Activated CD4-positive, alpha-beta T cell treated with anti-CD3 and anti-CD28 coated beads, Interleukin-2, amount 10 ng/mL, durations not matched to agents 7 days and 5 days (primary cell): ENCODE measurements at places on chromosomes 6 and 20. TPM values are rescaled to one million over a fixed set of nuclear protein-coding genes. Genes with fewer than 3 reads are reported as not detected.

DNA sequence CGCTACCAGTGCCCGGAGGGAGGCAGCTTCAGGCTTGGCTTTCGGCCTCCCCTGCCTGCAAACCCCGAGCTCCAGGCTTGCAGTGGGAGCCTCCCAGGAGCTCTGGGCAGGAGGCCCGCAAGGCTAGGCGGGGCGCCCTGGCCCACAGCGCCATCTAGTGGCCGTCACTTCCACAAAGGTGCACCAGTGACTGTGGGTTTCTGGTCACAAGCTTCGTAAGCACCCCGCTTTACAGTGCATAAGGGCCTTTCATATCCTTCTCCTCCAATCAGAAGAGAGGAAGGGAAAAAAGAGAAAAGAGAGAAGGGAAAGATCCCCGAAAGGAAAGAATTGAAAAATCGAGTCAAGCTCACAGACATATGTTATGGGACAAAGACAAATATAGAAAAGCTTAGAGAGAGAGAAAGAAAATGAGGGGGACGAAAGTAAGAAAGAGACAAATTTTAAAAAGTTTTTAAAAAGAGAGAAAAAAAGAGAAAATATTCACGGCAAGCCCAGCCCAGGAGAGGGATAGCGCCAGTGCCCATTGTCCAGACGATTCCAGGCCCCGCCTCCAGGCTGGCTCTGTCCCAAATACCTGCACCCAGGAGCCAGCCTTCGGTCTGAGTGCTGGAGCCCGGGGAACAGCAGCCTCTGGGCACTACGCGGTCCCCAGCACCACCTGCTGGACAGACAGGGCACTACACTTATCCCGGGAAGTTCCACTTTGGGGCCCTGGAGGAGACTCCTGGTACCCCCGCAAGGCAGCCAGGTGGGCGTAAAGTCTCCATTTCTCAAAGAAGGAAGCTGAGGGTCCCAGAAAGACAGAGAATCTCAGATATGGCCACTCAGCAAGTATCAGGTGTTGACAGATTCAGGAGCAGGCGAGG, 207.1 kb downstream of the PREX1 start:
- DNase-seq = peak; percentile 78

TMEM151B gene
- not detected for total RNA-seq

DNA sequence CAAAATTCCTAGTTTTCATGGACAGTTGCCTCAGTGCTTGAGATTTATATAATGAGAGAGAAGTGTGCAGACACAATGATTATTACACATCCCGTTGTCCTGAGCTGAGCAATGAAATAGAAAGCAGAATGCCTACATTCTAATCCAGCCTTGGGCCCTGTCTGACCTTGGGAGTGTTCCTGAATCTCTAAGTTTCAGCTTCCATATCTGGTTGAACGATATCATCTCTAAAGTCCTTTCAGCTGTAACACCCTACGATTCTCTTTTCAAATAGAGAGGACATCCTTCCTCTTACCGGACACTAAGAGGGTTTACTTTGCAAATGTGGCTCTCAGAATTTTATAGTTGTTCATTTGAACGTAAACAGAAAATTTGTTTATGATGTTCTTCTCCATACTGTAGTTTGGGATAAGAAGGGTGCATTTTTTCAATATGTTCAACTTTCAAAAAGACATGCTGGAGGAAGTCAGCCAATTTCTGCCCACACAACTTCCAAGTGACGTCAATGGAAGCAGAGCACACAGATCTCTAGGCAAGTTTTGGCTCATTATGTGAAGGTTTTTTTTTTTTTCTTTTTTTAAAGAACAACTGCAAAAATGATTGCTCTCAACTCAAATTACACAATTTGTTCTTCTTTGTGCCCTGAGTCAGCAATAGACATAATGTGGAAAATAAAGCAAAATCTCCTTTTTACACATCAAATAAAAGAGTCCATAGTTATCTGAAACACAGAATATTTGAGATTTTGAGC, 50.4 kb downstream of the PDE7B start:
- DNase-seq = no peak

DNA sequence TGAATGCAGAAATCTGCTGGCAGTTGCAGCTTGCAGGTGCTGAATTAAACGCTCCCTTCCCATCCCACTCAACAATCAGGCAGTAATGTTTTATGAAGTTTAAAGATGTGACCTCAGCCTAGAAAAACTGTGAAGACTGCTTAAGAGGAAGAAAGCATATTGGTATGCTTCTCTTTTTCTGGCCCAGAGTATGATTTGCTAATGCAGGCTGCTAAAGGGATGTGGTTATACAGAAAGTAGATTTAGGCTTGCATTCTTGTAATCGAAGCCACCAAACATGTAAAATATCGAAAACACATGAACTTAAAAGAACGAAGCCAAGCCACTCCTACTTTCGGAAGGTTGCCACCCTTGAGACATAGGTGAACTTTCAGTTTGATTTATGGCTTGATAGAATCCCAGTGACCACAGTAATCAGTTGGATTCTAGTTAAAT, 40.7 kb downstream of the MAP3K5 start:
- DNase-seq = peak; percentile 60

- DNase-seq = no peak
Observed at GRCh38 chr6:142387997-142388815, 86.4 kb downstream of the ADGRG6 start.

DNA sequence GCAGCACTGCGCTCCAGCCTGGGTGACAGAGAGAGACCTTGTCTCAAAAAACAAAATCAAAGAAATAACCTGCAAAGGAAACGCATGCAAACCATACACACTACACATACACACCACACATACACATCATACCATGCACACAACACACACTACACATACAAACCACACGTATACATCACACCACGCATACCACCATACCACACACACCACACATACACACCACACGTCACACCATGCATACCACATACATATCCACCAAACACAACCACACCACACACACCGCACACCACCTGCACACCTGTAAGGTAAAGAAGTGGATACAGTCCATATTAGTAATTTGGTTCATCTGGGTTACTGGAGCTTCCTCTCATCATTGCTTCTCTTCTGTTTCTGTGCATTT, 32.3 kb upstream of the F13A1 start:
- DNase-seq = no peak

CLPSL1 gene
- not detected for total RNA-seq

DNA sequence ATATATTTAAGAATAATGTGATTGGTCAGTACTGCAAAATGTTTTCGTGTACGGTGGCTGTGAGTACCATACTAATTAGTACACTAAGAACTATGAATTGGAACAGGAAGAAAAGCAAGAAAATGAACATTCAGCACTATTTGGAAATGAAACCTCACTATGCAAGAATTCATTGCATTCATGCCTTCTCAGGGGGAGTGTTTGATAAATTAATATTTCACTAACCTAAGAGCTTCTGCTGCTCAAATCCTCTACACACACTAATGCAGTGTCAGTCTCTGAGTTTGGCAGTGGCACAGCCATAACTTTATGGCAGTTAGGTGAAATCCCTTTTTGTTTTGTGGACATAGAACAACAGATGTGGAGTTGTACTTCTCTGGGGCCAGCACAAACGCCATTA, 60.1 kb downstream of the SLC16A10 start:
- no peak for DNase-seq

DNA sequence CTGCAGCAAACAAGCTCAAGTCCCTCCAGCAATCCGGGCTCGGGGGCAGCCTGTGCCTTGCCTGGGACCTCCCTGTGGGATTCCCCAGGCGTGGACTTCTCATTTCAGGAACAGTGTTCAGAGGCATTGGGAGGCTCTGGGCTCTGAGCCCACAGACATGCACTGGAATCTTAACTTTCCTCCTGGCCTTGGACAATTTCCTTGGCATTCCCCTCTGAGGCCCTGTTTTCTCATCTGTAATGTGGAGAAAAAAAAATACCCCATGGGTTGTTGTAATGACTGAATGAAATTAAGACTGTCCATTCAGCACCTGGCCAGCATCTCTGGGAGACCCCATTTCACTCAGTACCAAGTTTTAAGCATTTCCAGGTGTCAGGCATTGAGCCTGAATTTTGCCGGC, 17.6 kb downstream of the BPIFB4 start:
- no peak for DNase-seq

GRCh38 chr6:152232501-152233151, 404.5 kb downstream of the SYNE1 start:
- peak; percentile 30 for DNase-seq

HRH3 gene
- total RNA-seq = not detected

TAAR5 gene
- total RNA-seq = not detected

GRCh38 chr20:16201191-16201590, 372.1 kb downstream of the KIF16B start:
- no peak for DNase-seq

GRCh38 chr6:54598787-54599313, 247.7 kb upstream of the FAM83B start:
- no peak for DNase-seq

- DNase-seq = no peak
Observed at GRCh38 chr6:90468859-90469258, 118.0 kb downstream of the MAP3K7 start.

GRCh38 chr6:103269581-103269980, 1590.1 kb downstream of the HACE1 start:
- DNase-seq = no peak

DNA sequence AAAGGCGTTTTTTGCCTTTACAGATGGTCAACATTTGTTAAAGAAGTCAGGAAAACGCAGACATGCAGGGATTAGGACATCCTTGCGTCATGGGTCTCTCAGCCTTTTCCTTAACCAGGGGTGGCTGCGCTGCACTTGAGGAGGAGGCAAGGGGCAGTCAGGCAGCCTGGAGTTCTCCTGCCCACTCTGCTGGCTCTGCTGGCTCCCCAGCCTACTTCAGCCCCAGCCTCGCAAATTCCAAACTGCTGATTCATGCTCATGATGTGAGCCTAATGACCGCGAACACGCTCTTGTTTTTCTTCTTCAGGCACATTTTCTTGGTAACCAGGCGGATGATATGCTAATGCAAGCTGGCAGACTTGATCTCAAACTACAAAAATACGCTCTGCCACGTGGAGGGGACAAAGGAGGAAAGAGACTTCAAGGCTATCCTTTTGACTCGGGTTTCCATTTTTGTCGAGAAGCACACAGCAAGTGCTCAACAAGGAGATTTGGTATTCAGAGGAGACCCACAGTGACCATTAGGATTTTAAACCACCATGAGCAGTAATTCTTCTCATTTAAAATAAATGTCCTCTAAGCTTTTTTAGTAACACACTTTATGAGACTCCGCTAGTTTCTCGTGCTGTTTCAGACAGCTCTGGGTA, 290.3 kb upstream of the STXBP5 start:
- no peak for DNase-seq

- DNase-seq = no peak
Observed at GRCh38 chr6:44682280-44682679, 294.8 kb downstream of the CDC5L start.

ZSCAN23 gene
- total RNA-seq = 1.5 TPM

PRSS35 gene
- total RNA-seq = not detected

DNA sequence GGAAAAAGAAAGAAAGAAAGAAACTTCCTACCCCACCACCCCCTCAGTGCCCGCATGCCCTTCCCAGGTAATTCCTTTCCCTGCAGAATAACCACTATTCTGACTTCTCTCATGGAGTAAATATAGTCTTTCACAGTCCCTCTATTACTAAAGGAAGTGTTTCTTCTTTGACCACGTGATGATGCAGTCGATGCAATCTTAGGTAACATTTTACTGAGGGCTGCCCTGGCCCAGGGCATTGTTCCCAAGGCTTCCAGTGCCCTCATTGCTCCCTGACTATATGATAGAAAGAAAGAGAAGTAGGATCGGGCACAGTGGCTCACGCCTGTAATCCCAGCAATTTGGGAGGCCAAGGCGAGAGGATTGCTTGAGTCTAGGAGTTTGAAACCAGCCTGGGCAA, 29.1 kb downstream of the ARHGAP40 start:
- DNase-seq = no peak

- no peak for DNase-seq
Observed at GRCh38 chr6:102204351-102204750, 810.8 kb downstream of the GRIK2 start.

- no peak for DNase-seq
Observed at GRCh38 chr6:1766654-1767053, 156.9 kb downstream of the FOXC1 start.

TPD52L1 gene
- not detected for total RNA-seq

DNA sequence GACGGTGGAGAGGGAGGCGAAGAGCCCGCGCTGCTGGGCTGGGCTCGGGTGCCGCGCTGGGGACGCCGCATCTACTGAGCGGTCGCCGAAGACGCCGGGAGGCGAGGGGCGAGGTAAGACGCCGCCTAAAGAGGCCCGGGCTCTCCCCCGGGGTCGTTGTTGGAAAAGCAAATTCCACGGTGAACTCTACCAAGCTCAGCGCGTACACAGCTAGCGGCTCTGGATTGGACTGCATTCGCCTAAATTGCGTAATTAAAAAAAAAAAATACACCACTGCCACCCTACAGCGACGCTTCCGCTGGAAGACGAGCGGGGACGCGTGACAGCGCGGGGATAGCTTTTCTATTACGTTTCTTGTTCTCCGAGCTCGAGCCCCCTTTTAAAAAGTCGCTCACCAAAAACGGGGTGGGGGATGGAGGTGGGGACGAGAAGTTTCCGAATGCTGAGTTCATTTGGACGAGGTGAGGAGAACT, 92.0 kb upstream of the PRDM1 start:
- DNase-seq = peak; percentile 60

DNA sequence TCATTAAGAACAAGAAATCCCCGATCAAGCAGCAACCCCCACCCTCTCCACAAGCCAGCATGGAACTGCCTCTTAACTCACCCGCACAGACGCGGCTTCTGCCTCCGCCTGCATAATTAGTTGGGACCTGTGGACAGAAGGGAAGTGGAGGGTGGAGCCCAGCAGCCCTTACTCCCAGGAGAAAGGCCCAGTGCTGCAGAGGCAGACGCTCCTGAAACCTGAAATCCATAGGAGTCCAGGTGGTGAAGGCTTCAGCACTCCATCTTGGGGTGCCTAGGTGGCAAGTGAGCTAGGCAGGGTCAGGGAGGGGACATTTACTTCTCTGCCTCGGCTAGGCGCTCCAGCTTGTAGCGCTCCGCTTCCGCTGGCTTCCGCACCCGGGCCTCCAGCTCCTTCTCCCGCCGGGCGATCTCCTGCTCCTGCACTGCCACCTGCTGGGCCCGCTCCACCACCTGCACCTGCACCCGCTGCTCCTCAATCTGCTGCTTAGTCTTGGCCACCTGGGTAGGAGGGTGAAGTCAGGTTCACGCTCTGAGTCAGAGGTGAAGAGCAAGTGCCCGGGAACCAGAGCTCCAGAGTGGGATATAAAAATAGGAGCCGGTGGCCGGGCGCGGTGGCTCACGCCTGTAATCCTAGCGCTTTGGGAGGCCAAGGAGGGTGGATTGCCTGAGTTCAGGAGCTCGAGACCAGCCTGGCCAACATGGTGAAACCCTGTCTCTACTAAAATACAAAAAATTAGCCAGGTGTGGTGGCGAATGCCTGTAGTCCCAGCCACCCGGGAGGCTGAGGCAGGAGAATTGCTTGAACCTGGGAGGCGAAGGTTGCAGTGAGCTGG, 10.7 kb downstream of the TUBB start:
- peak; percentile 90 for DNase-seq
